ENCODE measurements at places on chromosomes 4 and X.

GRCh38 chr4:139563515-139563914, 7.5 kb upstream of the SETD7 start:
- no peak for DNase-seq

DNA sequence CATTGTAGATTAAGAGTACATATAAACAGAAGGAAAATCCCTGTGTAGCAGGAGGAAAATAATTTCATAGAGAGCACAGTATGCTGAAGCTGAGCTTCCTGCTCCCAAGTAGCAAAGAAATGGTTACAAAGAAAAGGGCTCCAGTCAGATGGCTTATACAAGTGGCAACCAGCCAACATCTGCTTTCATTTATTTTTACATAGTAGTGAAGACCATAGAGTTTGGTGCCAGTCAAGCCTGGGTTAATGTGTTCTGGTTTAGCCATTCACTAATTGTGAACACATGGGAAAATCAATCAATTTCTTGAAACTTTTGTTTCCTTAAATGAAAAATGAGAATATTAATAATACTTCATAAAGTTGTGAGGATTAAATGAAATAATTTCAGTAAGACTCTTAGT, 111.3 kb upstream of the ELOVL6 start:
- no peak for DNase-seq

GRCh38 chrX:137574102-137574783, 8.3 kb downstream of the ZIC3 start:
- no peak for DNase-seq

DNA sequence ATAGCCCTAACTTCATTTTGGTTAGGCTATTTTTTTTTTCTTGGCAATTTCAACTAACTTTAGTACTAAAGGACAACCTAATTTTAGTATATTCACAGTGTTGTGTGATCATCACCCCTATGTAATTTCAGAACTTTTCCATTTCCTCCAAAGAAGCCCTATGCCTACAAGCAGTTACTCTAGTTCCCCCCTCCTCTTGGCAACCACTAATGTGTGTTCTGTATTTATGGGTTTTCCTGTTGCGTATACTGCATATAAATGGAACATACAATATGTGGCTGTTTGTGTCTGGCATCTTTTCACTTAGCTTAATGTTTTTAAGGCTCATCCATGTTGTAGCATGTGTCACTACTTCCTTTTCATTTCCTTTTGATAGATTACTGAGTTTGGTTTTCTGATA, 57.6 kb downstream of the N4BP2 start:
- no peak for DNase-seq

DNA sequence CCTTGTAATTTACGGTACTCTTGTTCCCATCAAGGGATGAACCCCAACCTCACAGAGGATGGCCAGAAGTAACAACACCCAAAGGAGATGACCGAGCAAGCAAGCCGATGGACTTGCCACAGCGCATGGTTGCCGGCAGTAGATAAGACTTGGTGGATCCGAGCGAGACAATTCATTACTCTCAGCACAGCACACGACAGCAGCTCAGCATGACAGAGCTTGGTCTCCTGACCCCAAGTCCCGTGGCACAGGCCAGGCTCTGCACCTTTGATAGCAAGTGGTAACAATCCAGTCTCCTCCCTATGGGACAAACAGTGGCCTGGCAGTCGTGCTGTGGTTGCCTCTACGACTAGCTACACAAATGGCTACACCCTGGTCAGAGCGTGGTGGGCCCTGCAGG, 26.3 kb downstream of the RWDD4 start:
- DNase-seq: no peak

DNA sequence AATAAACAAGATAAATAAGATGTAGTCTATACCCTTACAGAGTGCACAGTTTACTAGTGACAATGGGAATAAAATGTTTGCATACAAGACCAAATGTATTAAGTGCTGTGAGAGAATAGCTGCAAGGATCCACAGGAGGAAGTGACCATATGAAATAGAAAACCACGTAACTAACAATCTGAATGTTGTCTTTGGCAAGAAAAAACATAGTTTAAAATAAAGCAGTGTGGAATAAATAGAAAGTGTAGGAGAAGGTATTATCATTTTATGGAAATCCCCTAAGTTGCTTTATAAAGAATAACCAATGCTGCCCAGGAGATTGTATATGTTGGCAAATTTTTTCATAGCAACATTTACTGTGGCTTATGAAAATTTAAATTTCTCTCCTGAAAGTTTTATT, 116.1 kb downstream of the PCDH7 start:
- no peak for DNase-seq

GRCh38 chr4:185013417-185014125, 4.7 kb upstream of the HELT start:
- no peak for DNase-seq

DNA sequence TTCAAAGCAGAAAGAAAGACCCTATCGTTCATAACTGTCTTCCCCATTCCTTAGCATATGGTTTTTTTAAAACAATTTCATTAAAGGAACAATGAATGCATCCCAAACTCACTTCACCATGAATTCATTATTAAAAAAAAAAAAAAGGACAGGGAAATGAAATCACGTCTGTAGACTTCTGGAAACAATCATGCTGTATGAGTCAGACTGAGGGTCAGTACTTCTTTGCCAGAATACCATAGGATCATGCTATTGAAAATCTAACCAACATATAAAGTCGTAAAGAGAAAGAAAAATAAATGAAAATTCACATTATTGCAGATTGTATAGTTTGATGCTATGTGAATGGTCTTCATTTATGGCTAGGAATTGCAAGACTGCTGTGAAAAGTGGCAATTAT, 144.4 kb downstream of the PCDH18 start:
- no peak for DNase-seq

- no peak for DNase-seq
These were observed 335.2 kb downstream of the TENM3 start for GRCh38 chr4:182578402-182578801.

DNA sequence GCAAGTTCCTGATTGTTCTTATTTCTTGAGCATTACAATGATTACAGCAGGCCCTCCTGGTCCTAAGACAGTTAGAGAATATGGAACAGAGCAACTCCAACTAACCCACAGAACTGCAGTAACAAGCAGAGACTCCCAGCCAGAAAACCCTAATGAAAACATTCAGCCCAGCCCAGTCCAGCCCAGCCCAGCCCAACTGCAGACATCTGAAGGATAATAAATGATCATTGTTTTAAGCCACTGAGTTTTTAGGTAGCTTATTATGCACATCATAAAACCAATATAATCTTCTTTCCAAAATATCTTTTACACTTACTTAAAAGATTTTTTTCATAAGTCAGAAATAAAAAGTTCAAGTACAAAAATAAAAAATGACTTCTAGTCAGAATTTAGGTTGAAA, 51.3 kb downstream of the SPOCK3 start:
- DNase-seq: no peak

DNA sequence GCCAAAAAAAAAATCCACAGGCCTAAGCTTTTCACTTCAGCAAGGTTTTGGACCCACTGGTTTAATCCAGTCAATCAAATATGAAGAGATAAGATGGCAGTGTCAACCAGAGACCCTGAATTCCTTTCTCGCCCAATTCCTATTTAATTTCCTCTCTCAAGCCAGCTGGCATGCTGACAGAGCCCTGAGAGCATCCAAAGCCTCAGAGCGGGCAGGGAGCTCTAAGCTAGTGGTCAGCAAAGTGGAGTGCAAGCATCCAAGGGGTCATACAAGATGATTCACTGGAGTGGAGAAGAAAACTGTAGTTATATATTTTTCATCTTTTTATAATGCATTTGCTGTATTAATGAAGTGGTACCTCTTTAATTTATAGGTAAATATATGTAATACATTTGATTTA, 37.8 kb upstream of the PRPS2 start:
- DNase-seq: no peak

- DNase-seq: no peak
These were observed 46.8 kb upstream of the TMPRSS11F start for GRCh38 chr4:68176500-68176899.

DNA sequence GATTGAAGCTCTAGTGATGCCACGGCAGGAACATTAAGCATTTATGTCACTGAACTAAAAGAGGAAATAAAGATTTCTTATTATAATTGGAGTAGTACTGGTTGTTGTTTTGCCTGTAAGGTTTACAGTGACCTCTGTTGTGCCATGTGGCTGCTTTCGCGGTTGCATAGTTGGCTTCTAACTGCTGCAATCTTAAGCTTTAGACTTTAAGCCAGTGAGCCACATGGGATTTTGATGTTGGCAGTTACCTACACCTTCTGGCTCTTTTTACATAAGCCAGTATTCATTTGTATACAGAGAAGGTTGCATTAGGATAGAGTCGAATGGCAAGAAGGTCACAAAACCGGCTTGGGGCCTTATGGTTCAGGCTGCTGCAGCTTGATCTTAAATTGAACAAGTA, 1311.6 kb downstream of the RAPGEF2 start:
- no peak for DNase-seq

DNA sequence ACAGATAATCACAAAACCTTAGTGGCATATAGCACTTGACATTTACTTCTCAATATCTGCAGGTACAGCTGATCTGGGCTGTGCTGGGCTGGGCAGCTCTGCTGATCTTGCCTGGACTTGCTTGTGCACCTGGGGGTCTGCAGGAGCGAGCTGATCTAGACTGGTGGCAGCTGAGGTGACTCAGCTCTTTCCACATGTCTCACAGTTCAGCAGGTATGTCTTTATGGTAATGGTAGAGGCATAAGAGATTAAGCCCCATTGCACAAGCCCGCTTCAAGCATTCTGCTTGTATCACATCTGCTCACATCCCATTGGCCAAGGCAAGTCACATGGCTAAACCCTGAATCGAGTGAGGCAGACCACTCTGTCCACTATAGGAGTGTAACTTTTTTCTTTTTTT, 506.7 kb downstream of the BCOR start:
- no peak for DNase-seq

DNA sequence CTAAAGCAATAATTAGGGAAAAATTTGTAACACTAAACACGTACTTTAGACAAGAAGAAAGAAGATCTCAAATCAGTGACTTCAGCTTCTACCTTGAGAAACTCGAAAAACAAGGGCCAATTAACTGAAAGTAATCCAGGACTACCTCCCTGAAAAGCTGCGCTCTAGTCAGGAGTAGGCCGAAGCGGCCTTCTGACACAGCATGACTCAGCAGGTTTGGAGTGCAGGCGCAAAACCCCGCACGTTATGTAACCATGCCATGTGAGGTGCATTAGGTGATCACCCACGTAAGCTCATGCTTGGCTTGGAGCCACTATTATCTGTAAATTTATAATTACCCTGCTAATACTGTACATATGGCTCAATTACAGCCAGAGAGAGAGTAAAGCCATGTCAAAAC, 52.8 kb upstream of the CCDC149 start:
- peak; percentile 45 for DNase-seq

DNA sequence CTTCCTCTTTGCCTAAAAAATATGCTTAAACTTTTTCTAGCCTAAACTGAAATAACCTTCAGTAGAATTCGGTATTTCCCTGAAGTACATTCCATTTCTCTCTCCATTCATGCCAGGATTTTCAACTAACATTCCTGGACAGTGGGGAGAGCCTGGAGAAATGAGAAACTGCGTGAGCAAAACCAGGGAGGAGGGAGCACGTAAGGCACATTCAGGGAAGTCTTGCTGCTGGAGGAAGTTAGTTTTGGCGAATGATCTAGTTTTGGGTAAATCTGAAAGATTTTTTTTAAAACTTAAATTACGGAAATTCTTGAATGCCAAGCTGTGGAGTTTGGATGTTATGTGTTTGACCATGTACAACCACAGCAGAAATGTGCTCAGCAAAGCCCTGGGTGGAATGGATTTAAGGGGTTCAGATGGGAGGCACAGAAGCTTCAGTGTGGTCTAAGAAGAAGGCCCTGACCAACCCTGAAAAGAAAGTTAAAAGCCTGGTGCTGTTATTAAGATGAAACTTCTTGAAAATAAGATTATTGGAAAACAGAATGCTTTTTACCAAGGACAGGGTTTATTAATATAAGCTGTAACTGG, 347.8 kb downstream of the ANK2 start:
- DNase-seq: no peak

- no peak for DNase-seq
These were observed 147.0 kb downstream of the APBB2 start for GRCh38 chr4:41067369-41067768.

- DNase-seq: no peak
These were observed 70.9 kb downstream of the INTS12 start for GRCh38 chr4:105637408-105638176.

DNA sequence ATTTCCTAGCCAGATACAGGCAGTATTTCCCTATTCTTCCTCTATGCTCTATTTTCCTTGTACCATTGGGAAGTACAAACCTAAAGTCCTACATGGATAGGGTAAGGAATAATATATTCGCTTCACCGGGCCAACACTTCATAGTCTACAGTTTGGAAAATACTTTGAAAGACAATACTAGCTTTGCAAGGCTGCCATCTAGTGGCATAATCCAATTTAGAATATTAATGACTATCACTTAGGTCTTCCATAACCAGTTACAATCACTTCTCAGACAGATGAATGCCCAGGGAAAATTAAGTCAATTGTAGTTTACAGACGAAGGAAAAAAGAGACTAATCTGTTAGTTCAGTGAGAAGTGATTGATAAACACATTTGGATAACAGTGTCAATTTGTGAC, 141.0 kb upstream of the FAM47C start:
- peak; percentile 44 for DNase-seq

DNA sequence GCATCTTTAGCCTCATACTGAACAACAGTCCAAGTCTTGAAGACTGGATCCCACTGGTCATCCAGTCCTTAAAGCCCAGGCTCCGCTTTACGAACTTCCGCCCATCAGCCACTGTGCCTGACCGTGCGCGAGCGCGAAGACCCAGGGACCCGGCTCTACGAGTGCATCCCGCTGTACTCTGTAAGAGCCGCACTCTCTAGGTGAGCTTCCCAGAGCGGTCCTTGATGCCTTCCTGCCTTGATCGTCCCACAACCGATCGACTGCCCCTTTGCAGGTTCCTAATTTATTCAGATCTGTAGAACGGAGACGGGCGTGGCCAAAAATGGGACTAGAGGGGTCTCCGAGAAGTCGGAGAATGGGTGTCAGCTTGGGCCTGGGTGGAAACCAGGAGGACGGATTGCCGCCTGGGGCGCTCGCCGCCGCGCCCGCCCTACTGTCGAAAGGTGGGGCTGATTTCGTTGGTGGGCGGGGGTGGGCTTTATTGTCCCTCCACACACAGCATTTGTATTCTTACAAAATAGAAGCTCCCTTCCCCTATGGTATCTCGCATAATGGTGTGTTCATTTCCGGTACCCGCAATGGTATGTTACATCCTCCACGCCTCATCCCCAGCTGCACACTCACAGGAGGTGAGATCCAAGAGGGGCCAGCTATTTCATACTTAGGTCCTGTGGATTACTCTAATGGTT, 42.3 kb upstream of the FAM156A start:
- DNase-seq: no peak

GRCh38 chrX:1932231-1932630, 317.4 kb downstream of the ASMT start:
- DNase-seq: no peak

All from erythroblast (primary cell).